ENCODE measurements at places on chromosomes 13 and 19.

DNA sequence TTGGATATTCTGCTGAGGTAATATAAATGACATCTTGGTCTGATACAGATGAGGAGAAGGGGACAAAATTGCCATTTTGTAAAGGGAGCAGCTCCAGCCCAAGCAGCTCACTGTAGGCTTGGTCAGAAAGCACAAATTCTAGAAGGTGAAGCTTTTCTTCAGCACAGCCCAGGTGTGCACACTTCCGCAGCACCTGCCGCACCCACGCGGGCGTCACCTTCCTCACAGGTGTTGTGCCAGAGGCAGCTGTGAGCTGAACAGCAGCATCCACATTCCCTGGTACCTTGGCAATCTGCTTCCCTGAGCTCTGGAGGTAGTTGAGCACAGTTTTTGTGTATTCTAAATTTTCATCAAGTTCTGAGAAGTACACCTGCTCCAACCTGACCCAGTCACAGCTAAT lies 79.0 kb downstream of the SACS start:
- no peak for DNase-seq

GRCh38 chr13:98105929-98106336 lies 37.0 kb upstream of the FARP1 start:
- peak; percentile 41 for DNase-seq

DNA sequence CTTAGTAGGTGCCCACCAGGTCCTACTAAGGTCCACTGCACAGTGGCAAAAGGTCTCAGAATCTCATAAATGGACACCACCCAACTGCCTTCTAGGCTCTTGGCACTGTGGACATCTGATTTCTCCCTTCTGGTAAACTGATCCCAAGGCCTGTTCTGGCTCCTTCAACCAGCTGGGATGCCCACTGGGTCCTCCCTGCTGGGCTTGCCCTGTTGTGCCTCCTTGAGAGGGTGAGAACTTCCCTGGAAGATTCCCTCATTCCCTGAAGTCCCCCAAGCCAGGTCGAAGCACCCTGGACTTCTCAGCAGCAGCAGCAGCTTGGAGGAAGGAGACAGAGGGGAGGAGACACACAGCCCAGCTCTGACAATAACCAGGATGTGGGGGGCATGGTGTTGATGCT lies 6.6 kb upstream of the ZNF492 start:
- no peak for DNase-seq

GRCh38 chr19:31535691-31536460 lies 186.6 kb upstream of the TSHZ3 start:
- DNase-seq, result no peak

- no peak for DNase-seq
These were observed 7.7 kb downstream of the LMNB2 start for GRCh38 chr19:2449019-2449418.

- DNase-seq, result no peak
These were observed 894.2 kb upstream of the ATXN8OS start for GRCh38 chr13:69213396-69213795.

DNA sequence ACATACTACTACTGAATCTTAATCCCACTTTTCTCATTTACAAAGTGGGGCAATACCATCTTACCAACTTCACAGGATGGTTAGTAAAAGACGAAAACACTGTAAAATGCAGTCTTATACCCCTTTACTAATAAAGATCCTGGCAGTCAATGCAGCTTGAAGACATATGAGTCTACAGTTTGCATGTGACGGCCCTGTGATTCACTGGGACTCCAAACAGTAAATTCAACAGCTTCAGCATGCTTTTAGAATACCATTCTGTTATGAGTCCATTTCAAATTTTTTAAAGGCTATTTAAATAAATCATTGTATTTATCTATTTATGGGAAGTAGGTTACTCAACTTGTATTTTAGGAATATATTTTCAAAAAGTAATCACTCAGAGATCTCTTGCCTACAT lies 629.1 kb downstream of the LIG4 start:
- no peak for DNase-seq

DNA sequence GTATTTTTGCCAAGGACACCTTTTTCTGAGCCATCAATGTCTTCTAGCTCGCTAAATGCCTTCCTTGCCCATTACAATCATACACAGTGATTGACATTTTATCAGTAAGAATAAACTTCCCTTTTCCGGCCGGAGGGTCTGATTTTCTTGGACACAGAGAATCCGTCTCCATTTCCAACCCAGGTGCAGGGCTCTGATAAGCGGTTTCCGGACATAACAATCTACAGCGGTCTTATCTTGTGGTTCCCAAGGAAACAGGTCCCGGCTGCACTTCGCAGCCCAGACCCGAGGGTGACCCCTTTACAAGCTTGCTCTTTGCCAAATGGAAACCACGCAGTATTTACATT lies 5.1 kb upstream of the ZNF77 start:
- peak; percentile 72 for DNase-seq

DNA sequence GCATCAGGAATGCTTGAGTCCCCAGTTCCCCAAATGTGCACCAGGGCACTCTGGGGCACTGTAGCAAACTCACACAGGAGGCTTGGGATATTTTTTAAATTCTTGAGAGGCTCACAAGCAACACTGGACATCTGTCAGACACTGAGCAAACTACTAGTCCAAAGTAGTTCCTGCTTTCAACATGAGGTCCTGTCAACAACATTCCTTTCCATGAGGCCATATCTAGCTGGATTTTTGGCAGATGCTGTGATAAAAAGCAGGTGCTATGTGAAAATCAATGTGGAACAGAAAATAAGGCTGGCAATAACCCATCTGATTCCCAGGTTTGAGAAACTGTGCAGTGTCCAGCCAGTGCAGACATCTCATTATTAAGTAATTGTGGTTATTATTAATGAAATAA lies 50.5 kb downstream of the STARD13 start:
- no peak for DNase-seq

DNA sequence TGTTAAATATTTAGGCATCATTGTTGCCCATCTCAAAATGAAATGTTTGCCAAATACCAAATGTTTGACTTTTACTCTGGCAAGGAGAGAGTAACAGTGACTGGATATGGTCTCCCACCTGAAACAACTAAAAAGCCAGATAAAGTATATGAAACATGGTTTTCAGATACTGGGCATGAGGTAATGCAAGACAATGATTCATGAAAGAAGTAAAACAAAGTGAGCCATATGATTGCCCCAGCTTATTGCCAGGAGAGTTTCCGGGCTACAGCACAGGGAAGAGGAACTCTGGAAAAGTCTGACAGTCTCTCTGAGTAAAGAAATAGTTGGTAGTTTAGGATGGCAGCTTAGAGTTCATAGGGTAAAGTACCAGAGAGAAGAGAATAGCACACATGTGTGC lies 354.6 kb downstream of the DNAJC15 start:
- DNase-seq, result no peak

GRCh38 chr19:58277748-58278540 lies 811 bp upstream of the ZNF8 start:
- no peak for DNase-seq

GRCh38 chr19:41821003-41821735 lies 23.3 kb downstream of the LYPD4 start:
- DNase-seq, result peak; percentile 55

DNA sequence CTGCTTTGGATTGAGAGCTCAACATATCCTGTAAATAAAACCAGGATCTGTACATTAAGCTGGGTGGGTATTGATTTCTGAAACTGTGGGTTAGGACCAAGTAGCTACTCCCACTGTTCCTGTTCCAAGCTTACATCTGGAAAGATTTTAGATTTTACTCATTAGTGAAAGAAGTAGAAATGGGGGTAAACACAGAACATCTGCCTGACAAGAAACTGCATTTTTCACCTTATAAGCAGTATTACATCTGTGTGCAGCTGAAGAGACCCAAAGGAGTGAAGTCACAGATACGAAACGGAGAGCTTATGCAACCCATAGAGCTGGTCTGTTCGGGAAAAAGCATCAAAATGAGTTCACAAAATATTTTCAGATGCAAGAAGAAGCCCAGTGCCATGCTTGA lies 235.2 kb downstream of the SLITRK5 start:
- no peak for DNase-seq

- DNase-seq, result no peak
These were observed 112.8 kb downstream of the DLEU7 start for GRCh38 chr13:50730496-50731351.

DNA sequence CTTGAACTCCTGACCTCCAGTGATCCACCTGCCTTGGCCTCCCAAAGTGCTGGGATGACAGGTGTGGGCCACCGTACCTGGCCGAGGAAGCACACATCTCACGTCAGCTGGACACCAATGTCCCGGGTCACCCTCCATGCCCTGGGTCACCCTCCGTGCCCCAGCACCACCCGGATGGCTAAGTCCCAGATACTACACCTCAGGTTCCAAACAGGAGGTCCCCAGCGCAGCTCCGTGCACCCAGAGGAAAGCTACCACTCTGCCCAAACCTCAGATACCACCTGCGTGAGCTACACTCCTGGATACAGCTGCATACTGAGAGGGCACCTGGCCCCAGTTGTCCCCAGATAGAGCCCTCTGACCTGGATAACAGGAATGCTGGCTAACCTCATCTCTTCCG lies 14.0 kb downstream of the LRRC4B start:
- no peak for DNase-seq

GRCh38 chr13:25541434-25542123 lies 169.8 kb downstream of the ATP8A2 start:
- no peak for DNase-seq

DNA sequence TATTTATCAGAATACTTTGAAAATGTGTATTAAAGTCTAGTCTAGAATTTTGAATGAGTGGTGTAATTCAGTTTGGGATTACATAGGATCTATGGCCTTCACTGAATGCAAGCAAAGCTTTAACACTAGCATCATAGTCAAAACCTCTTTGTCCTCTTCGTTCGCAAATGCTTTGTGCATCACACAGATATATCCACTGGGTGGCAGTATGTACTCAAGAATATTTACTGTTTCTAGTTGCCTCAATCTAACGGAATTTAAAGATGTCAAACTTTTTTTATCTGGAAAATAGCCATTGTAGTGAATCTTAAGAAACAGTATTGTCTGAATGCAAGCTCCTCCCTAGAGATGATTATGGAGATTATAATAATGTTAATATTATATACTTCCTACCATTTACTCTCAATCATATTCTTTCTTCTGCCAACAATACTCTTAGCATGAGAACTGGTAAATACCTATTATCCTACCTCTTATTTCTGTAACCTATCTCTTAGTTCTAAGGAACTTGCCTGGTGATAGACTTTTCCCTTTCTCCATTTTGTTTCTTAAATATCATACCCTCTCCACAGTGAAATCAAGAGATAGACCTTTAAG lies 25.8 kb downstream of the LACC1 start:
- DNase-seq, result peak; percentile 25

DNA sequence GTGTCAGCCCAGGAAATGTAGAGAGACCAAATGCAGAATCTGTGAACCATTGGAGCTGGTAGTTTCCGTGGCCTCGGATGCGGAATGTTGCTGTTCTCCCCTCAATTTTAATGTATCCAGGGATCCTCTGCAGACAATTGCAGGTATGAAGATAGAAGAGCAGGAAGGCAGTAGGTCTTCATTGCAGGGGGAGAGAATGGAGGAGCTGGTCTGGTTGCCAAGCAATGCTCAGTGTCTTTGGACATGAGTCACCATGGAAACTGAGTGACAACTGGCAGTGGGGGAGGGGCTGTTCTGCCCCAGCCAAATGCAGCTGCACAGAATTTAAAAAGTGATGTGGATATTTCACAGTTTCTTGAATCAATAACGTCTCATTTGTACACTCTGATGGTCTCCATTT lies 56.1 kb upstream of the ZNF835 start:
- DNase-seq, result no peak

GRCh38 chr13:82165396-82166174 lies 1716.7 kb downstream of the SLITRK1 start:
- DNase-seq, result peak; percentile 40

- no peak for DNase-seq
These were observed 297.4 kb upstream of the SGCG start for GRCh38 chr13:22883262-22883840.

GRCh38 chr19:17086120-17086519 lies 10.5 kb downstream of the MYO9B start:
- DNase-seq, result no peak

- DNase-seq, result peak; percentile 74
These were observed 13.2 kb upstream of the AKAP11 start for GRCh38 chr13:42258747-42259146.

- peak; percentile 89 for DNase-seq
These were observed 607 bp upstream of the ZNF566 start for GRCh38 chr19:36489920-36490415.
